ENCODE measurements at places on chromosomes 5 and 9.

- DNase-seq: no peak
These were observed 131.4 kb downstream of the ARHGEF28 start for GRCh38 chr5:73757416-73757815.

GRCh38 chr5:150245111-150245789 lies 44.3 kb downstream of the CAMK2A start:
- no peak for DNase-seq

- DNase-seq: no peak
These were observed 815 bp downstream of the PDZD2 start for GRCh38 chr5:31639481-31640411.

DNA sequence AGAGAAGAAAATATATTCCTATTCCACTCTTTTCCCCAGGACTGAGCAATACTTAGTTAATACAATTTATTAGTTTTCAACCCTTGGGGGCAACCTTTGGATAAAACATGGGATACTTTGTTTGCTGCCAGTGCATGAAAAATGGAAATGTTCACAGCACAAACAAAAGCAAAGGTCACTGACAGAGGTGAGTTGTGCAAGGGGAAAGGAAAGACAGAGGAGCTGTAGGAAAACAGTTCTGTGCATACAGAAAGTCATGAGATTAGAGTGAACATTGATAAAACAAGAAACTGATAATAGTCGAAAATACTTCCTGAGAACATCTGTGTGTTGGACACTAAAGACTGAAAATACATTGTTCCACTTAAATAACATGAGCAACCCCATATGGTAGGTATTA lies 779.8 kb downstream of the TLE4 start:
- no peak for DNase-seq

DNA sequence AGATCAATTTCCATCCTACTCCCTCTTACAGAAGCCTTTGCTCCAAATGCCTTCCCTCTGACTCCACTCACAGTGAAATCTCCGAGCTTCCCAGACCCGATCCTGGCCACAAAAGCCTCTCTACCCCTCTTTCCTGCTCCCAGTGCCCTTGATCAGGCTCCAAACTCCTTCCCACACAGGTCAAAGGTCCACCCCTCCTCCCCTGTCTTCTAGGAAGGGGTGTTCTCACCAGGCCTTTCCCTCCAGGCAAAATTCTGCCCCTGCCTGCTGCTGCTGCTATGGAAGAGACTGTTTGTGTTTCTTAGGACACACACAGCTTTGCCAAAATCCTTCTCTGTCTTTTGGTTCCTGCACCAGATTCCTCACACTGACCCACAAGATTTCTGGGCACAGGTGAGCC lies 85.8 kb upstream of the ALDH1A1 start:
- DNase-seq: no peak

GRCh38 chr9:124340219-124341069 lies 74.8 kb downstream of the PSMB7 start:
- DNase-seq: no peak

- DNase-seq: no peak
These were observed 924.8 kb upstream of the CDH9 start for GRCh38 chr5:27963050-27963783.

DNA sequence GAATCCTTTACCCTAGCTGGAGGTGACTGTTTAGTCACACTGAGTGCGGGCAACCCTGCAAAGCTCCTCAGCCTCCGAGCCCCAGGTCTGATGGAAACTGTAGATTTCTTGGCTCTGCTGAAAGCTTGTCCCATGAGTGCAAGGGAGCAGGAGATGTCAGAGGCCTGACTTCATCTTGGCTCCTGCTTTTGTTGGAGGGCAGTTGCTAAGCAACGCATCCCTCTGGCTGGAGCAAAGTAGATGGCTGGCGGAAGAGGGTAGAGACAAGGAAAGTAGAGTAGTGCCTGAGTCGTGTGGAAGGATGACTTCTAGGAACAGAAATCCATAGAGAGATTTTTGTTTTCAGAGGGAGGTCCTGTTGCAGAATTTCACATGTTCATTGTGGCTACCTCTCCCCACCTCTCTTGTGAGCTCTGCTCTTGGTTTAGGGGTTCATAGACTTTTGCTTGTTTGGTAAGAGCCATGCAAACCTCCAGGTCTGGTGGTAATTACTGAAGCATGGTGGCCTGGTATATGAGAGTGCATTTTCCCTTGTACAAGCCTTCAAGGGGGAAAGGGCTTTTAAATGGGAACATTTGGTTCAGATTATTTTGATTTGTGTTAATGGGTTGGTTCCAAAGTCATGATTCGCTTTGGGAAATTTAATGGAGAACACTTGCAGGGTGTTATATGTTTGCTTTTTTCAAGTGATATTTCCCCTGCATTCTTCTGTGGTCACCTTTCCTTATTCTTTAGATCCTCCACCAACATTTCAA lies 71.5 kb downstream of the ARHGAP26 start:
- no peak for DNase-seq

DNA sequence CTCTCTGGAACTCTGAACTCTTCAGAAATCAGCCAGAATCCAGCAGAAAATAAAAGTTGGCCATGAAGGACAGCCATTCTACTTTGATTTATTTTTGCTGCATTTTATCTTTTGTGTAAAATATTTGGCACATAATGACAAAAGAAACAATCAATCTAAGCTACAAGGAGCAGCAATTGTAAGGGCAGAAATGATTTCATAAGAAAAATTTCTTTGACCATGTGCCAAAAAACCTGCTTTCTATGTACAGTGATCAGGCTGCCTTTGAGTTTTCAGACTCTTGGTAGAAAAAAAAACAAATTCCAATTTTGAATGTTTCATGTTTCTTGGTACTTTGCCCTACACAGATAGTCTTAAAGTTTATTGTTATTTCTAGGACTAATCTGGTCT lies 69.8 kb upstream of the SLC1A3 start:
- no peak for DNase-seq

DNA sequence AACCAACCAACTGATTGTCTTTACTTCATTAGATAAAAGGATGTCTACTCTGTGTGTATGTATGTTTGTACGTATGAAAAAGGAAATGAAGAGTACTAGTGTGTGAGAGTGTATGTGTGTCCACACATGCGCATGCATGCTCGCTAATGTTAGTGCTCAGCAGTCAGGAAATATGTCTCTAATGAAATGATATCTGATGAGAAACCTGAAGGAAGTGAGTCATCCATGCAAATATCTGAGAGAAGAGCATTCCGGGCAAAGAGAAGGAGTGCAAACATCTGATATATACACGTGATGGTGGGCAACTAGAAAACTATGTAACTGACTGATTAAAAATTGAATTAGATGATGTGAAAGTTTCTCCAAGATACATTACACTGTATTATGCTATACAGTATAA lies 29.6 kb upstream of the UGCG start:
- DNase-seq: peak; percentile 70

DNA sequence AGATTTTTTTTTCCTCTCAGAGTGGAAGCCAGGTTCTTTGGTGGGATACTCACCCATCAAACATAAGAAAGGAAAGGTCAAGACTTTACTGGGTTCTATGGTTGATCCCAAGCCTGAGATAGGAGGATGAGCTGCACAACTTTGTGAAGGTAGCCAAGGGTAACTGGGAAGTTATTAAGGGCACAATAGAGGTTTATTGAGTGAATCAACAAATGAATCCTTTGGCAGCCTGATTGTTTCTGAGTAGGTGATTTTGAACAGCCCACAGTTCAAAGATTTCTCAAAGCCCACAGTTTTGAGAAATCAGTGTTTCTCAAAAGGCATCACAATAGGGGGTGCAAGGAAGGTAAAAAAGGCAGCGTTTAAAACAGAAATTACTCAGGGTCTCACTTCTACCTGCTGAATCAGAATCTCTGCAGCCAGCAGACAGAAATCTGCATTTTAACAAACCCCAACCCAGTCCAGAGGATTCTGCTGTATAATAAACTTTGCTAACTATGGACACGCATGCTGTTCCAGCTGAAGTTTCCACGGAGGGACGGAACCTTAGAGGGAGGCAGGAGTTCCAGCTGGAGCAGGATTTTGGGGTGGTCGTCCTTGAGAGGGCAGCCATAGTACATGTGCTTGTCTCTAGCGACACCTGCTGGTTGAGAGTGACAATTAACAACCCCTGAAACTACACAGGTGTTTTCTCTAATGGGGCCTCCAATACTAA lies 32.7 kb upstream of the FSD1L start:
- DNase-seq: peak; percentile 48

DNA sequence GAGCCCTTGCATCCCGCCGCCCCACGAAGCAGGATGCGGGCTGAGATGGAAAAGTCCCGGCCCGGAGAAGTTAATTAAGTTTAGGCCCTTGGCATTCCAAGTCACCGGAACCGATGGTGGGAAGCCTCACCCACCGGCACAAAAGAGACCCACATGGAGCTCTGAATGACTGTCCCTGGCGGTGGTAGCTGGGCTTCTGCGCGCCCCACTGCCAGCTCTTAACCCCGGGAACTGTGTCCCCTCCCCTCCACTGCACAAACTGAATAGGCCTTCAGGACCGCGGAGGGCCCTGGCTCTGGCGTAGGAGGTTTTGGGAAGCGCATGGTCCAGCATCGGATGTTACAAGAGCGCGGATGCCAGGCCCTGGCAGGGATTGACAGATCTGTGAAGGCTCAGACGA lies 291.1 kb upstream of the TUT7 start:
- no peak for DNase-seq

- no peak for DNase-seq
These were observed 126.1 kb upstream of the PAPPA start for GRCh38 chr9:116027511-116027910.

DNA sequence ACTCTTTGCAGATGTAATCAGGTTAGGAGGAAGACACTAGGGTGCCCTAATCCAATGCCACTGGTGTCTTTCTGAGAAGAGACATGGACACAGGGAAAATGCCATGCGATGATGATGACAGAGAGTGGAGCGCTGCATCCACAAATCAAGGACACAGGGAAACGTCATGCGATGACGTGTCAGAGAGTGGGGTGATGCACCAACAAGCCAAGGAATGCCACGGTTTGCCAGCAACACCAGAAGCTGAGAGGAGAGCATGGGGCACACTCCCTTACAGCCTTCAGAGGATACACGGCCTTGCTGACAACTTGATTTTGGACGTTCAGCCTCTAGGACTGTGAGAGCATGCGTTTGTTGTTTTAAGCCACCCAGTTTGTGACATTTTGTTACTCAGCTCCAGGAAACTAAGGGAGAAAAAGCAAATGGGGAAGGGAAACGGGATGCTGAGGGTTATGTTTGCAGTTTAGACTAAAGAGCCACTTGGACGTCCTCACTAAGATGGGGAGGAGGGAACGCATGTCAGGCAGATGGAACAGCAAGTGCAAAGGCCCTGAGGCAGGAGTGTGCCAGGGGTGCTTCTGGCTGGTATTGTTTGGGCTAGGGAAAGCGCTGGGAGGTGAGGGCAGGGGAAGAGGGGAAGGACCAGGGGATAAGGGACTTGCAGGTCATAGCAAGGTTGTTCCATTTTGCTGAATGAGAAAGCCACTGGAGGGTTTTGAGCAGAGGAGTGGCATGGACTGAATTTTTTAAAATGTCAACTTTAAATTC lies 2.5 kb upstream of the TENT4A start:
- no peak for DNase-seq

- no peak for DNase-seq
These were observed 53.9 kb downstream of the CSNK1A1 start for GRCh38 chr5:149497357-149497756.

DNA sequence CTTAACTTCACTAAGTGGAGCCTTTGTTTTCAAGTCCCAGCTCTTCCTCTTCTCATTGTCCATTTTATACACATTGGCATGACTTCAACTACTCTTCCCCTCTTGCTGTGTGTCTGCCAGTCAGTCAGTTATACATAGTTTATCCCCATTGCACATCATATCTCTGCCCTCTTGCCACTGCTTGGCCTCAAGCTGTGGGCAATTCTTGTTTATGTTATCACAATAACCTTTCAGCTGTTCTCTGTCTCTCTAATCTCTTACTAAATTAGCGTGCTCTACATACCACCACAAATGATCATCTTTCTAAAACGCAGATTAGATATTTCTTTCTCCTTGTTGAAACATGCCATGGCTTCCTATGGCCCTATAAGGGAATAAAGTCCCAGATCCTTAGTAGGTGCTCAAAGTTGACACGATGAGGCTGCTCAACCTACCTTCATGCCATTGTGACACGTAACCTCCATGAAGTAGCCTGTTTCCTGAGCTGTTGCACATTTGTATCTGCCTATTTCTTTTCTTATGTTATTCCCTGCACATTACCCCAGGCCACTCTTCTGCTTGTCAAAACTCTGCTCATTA lies 239.3 kb downstream of the GAS1 start:
- no peak for DNase-seq

DNA sequence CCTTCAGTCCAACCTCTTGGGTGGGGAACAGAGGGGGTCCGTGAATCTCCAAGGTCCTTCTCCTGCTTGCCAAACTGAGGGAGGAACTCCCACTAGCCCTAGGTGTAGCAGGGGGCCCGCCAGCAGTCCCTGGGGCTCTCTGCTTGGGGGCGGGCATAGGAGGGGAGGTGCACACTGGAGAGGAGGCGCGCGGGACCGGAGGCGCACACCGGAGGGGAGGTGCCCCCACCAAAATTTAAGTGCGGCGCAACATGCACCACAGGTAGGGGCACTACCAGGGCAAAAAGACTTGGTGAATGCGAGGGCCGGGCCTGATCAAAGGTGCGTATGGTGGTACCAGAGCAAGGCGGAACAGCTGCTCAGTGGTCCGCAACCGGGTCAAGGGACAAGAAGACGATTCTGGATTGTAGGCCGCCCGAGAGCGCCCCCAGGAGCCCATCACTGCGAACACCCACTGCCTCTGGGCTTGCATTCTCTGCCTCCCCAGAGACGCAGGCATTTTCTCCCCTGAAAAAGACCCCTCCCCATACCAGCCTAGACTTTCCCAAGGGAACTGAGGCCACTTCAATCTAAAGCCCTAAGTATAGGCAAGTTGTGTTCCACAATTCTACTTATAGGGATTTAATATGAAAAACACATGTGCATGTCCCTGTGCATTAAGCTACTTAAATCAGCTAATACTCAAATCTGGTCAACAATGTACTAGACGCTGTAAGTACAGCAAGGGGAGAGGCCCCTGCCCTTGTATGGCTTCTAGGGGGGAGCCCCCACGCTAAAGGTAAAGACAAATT lies 50.6 kb downstream of the TGFBI start:
- no peak for DNase-seq

- no peak for DNase-seq
These were observed 798 bp downstream of the PITX1 start for GRCh38 chr5:135032999-135033861.

GRCh38 chr5:9820691-9821449 lies 190.7 kb upstream of the TAS2R1 start:
- no peak for DNase-seq
